Fibroblast of lung (primary cell): ENCODE measurements at places on chromosomes 7 and 10. TPM values are rescaled to one million over a fixed set of nuclear protein-coding genes. Genes with fewer than 3 reads are reported as not detected.
A peak's percentile ranks its signal among the peaks of the same experiment; 100 is the strongest.

The CALHM3 gene
- total RNA-seq: not detected in 2 replicates

The AKR1B1 gene
- total RNA-seq: 89.6 and 213 TPM in 2 replicates

GRCh38 chr10:35369049-35369611 lies 32.8 kb downstream of the CCNY start:
- no peak overlapping the region for H3K27ac ChIP-seq
- no peaks in the 10 kb centered on the region for H3K36me3 ChIP-seq
- no peak overlapping the region for H3K4me3 ChIP-seq
- H3K27me3 ChIP-seq: no peaks in the 10 kb centered on the region
- DNase-seq: no peak
- no peaks in the 10 kb centered on the region for H3K4me1 ChIP-seq

DNA sequence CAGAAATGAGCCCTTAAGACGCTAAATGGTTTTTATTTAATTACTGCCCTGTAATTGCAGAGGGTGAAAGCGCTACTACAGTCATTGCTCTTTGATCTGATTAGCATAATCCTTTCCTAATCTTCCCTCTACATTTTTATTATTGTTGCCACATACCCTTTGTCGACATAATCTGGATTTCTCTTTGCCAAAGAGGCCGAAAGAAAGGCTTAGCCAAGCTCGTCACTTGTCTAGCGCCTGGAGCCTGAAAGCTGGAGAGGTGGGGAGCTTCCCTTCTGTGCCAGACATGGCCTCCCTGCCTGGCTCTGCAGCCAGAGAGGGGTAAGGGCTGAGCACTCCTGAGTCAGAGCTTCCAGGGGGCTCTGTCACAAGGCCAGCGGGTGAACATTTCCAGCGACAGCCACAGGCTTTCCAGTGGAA lies 145.9 kb downstream of the PRKAG2 start:
- no peak overlapping the region for H3K27ac ChIP-seq
- H3K4me1 ChIP-seq: peaks cover 17% of the 10 kb centered on the region
- DNase-seq: no peak
- H3K36me3 ChIP-seq: no peaks in the 10 kb centered on the region
- H3K27me3 ChIP-seq: no peaks in the 10 kb centered on the region

- no peaks in the 10 kb centered on the region for H3K36me3 ChIP-seq
- H3K4me3 ChIP-seq: no peak overlapping the region
- H3K27ac ChIP-seq: no peak overlapping the region
- no peaks in the 10 kb centered on the region for H3K27me3 ChIP-seq
- DNase-seq: no peak
Observed at GRCh38 chr7:113113912-113114311, 4.4 kb downstream of the SMIM30 start.

DNA sequence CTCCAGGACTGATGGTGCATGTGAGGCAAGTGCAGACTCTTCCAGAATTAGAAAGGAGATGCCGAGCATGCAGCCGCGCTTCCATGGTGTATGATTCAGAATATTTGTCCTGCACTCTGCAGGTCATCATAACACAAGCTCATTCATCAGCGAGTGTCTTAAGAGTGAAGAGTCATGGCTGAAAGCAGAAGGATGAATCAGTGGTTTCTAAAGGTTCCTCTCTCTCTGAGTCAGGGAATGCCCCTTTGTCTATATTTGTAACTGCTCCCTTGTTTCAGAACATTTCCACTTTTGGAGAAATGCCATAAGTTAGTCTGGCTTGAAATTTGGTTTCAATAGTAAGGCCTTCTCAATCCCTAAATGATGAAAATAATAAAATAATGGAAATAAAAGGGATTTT lies 52.3 kb downstream of the HECW1 start:
- H3K36me3 ChIP-seq: no peaks in the 10 kb centered on the region
- no peak overlapping the region for H3K4me3 ChIP-seq
- no peaks in the 10 kb centered on the region for H3K27me3 ChIP-seq

- H3K4me1 ChIP-seq: no peaks in the 10 kb centered on the region
- no peak overlapping the region for H3K27ac ChIP-seq
- H3K4me3 ChIP-seq: no peak overlapping the region
- DNase-seq: peak; percentile 65
- no peaks in the 10 kb centered on the region for H3K36me3 ChIP-seq
Observed at GRCh38 chr7:103573479-103574058, 127.6 kb upstream of the SLC26A5 start.

DNA sequence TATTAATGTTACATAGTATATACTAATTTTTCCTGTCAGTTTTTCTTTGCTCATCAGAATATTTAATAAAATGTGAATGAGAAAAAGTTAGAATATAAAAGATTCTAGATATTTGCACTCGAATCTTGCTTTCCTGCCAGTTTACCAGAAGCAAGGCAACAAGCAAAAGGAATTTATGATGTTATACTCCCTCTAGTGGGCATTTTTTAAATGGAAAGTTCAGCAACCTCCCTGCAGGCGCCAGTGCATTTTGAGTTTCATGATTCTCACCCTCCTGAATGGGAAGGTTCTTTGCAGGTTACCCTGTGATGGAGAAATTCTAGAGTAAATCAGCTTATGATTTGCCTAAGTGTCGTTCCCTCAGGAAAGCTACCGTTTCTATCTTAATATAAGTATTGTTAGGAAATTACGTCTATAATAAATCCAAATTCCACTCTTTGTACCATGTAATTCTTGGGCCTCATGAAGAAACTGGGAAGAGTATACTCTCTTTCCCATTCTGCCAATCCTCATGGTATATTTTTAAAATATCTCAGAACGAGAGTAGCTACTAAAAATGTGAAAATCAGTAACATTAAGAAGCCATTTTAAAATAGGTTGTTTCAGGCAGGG lies 350.0 kb downstream of the CRPPA start:
- no peak overlapping the region for H3K27ac ChIP-seq
- H3K27me3 ChIP-seq: no peaks in the 10 kb centered on the region
- no peak overlapping the region for H3K4me3 ChIP-seq
- H3K4me1 ChIP-seq: peaks cover 4% of the 10 kb centered on the region
- DNase-seq: peak; percentile 42

DNA sequence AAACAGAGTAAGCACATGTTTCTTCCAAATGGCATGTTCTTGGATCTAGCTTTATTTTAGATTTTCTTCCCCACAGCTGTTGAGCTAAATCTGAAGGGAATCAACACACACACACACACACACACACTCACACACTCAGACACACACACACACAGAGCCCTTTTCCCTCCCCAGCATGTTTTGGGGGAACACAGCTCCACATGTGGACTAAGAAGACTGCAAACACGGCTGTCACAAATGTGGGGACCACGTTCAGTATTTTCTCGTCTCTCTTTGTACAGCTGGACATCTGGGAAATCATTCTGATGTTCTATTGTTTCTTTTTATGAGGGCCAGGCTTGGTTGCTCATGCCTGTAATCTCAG lies 116.3 kb downstream of the ABLIM1 start:
- H3K36me3 ChIP-seq: no peaks in the 10 kb centered on the region
- peaks cover 2% of the 10 kb centered on the region for H3K27me3 ChIP-seq
- DNase-seq: no peak
- H3K4me3 ChIP-seq: no peak overlapping the region
- H3K4me1 ChIP-seq: peaks cover 7% of the 10 kb centered on the region

- no peak for DNase-seq
- no peak overlapping the region for H3K27ac ChIP-seq
- H3K36me3 ChIP-seq: no peaks in the 10 kb centered on the region
- no peaks in the 10 kb centered on the region for H3K27me3 ChIP-seq
Observed at GRCh38 chr7:26593896-26594295, 270.5 kb downstream of the SKAP2 start.

- H3K4me1 ChIP-seq: no peaks in the 10 kb centered on the region
- H3K4me3 ChIP-seq: no peak overlapping the region
- no peaks in the 10 kb centered on the region for H3K27me3 ChIP-seq
- no peaks in the 10 kb centered on the region for H3K36me3 ChIP-seq
Observed at GRCh38 chr7:47931005-47932004, 17.0 kb downstream of the PKD1L1 start.

DNA sequence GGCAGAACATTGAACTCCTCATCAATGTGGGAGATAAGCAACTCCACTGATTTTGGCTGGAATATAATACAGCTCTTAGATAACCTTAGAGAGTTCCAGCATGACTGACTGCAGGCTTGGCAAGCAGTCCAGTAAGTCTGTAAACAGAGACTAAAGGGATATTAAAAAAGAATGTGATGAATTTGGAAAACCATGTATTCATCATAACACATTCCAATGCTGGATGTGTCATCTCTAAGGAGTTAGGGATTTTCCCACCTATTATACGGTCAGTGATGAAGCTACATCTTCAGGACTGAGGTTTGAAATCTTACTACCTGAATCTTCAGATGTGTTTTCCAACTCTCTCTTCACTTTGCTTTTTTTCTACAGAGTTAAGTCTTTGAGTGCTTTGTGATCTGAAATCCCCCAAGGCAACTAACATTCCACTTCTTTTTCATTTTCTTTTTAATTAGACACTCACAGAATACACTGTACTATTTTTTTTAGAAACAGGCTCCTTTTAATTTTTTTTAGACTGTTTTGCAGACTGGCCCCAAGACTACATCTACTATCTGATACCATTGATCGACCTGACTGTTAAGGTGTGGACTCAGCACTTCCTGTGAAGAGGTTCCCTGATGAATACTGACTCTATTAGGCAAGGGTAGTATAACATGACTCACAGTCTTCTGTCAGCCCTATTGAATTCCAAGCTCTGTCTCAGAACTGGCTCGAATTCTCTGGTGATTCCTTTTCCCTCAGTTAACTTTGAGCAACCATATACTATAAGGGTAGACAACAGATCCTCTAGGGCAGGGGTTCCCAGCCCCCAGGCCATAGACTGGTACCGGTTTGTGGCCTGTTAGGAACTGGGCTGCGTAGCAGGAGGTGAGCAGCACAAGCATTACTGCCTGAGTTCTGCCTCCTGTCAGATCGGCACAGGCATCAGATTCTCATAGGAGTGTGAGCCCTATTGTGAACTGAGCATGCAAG lies 678.2 kb downstream of the GRM8 start:
- H3K27me3 ChIP-seq: no peaks in the 10 kb centered on the region
- H3K27ac ChIP-seq: no peak overlapping the region
- no peak overlapping the region for H3K4me3 ChIP-seq
- H3K4me1 ChIP-seq: no peaks in the 10 kb centered on the region
- DNase-seq: no peak

DNA sequence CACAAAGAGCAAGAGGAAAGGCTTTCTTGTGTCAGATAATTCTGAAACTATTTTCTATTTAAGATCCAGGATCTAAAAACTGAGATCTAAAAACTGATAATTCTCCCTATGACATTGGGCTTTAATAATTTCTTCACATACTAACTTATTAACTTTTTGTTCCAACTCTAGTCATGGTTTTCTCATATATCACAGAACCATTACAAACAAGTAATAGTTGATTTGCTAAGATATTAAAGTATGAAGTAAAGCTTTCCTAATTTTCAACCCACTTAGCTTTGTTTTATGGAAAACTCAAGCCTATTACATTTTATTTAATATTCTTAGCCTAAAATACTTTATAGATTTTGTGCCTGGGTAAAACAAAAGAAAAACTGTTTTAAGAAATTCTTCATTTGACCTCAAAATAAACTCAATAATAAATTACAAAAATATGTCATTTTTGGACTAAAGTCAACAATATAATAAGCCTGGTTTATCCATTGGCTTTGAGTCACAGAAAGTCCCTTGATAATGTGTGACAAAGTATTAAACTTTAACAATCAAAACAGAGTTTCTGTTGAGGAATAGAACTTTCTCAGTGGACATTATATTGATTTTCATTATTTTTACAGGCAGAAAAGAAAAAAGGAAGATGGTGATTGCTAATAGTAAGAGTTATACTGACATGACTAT lies 1142.9 kb upstream of the SORCS1 start:
- no peaks in the 10 kb centered on the region for H3K36me3 ChIP-seq
- H3K27ac ChIP-seq: no peak overlapping the region
- H3K4me1 ChIP-seq: no peaks in the 10 kb centered on the region
- no peaks in the 10 kb centered on the region for H3K27me3 ChIP-seq

- H3K4me1 ChIP-seq: peaks cover 8% of the 10 kb centered on the region
- DNase-seq: no peak
- H3K4me3 ChIP-seq: no peak overlapping the region
- no peaks in the 10 kb centered on the region for H3K27me3 ChIP-seq
- H3K36me3 ChIP-seq: no peaks in the 10 kb centered on the region
Observed at GRCh38 chr10:62133618-62134017, 135.0 kb downstream of the RTKN2 start.

DNA sequence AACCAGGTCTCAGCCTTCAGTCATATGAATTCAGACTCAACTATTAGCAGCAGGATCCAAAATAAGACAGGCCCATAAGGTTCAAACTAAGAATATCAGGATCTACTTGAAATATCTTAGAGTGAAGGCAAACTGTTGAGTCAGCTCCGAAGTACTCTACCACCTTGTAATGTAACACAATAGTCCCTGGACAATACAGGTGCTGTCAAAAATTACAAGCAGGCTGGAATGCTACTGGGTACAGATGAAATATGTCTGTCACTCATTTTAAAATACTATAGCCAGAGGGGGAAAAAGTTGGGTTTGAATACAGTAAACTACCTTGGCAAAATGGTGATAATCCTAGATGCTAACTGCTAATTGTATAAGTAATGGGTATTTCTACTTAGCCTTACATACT lies 6.8 kb downstream of the PAXIP1 start:
- H3K4me1 ChIP-seq: no peaks in the 10 kb centered on the region
- DNase-seq: no peak
- peaks cover 4% of the 10 kb centered on the region for H3K36me3 ChIP-seq
- no peak overlapping the region for H3K4me3 ChIP-seq

- H3K27ac ChIP-seq: no peak overlapping the region
- no peaks in the 10 kb centered on the region for H3K36me3 ChIP-seq
- no peak for DNase-seq
Observed at GRCh38 chr10:11625019-11625735, 13.7 kb upstream of the USP6NL start.

DNA sequence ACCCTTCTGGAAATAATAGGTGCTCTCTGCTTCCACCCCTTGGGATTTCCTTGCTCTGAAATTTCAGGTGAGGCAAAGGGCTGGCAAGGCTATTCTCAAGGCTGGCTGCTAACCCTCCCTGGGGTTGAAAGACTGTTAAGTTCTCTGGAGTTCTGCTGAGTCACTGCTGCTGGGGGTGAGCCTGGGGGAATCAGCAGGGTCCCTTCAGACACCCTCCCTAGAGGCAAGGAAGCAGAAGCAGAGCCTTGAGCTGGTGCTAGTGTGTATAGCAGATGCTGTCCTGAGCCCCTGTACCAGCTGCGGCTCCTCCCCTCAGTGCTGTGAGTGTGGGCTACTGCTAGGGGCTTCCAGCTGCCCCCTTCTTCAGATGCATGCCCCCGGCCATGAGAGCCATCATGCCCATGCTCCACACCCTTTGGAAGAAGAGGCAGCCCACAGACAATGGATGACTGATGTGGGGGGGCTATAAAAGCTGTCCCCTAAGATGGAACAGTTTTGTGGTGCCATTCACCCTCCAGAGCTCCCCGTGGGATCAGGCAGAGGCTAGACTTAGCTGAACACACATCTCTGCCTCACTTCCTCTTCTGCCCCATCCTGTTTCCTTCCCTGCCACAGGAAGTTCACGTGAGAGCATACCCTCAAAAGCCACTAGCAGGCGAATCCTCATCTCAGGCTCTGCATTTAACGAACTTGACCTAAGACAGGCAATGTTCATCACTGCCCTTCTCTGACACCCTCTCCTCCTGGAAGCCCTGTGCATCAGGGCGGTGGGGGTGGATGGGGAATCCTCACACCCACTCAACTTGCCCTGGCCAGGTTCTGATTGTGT lies 91.8 kb downstream of the SH3PXD2A start:
- H3K36me3 ChIP-seq: no peaks in the 10 kb centered on the region
- H3K27ac ChIP-seq: no peak overlapping the region
- H3K4me1 ChIP-seq: peaks cover 37% of the 10 kb centered on the region
- DNase-seq: no peak
- H3K4me3 ChIP-seq: no peak overlapping the region
- no peaks in the 10 kb centered on the region for H3K27me3 ChIP-seq

GRCh38 chr7:53315981-53316380 lies 280.5 kb downstream of the POM121L12 start:
- H3K4me1 ChIP-seq: no peaks in the 10 kb centered on the region
- H3K4me3 ChIP-seq: no peak overlapping the region
- H3K36me3 ChIP-seq: no peaks in the 10 kb centered on the region
- no peaks in the 10 kb centered on the region for H3K27me3 ChIP-seq
- no peak overlapping the region for H3K27ac ChIP-seq
